ENCODE measurements at places on chromosomes 2 and 18.

- DNase-seq, result no peak
Measured at GRCh38 chr2:28521663-28522062, 25.8 kb downstream of the PLB1 start.

DNA sequence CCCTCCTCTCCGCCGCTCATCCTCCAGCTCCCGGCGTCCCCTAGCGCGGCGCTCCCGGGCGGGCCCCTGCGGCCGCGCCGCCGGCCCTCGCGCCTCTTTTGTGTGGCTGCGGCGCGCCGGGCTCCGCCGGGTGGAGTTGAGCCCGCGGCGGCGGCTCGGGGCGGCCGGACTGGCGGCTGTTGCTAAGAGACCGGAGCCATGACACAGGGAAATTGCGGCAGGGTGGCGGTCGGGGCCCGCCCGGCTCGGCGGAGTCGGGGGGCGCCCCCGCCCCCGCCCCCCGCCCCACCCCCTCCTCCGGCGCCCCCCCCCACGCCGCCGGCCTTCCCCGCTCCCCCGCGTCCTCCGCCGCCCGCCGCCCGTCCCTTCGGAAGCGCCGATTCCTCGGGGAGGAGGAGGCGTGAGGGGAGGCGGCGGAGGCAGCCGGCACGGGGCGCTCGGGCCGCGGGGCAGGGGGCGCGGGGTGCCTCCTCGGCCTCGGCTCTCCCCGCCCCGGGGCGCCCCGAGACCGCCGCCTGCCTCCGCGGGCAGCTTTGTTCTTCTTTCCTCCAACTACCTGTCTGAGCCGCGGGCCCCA, at the start of gene TMEM200C:
Gene TMEM200C, minus strand, starts transcription at position 224 of the 577 bp plus-strand sequence. CDS start 3,459 bp downstream, outside the sequence.
- peak; percentile 74 for DNase-seq

DNA sequence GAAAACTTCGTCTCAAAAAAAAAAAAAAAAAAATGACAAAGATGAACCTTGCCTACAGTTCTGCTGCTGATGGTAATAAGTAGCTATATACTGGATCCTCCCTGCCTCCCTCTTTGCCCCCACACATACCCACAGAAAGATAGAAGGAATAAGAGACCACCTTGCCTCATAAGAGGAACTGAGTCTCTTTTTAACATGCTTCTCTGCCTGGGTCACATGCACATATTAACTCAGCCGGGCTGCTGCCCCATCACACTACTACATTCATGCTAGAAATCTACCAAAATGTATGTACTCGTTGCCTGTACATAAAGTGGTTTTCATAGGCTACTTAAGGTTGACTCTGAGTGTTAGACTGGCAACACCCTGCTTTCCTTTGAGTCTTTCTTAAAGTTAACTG, 78.9 kb upstream of the B3GNT2 start:
- no peak for DNase-seq

DNA sequence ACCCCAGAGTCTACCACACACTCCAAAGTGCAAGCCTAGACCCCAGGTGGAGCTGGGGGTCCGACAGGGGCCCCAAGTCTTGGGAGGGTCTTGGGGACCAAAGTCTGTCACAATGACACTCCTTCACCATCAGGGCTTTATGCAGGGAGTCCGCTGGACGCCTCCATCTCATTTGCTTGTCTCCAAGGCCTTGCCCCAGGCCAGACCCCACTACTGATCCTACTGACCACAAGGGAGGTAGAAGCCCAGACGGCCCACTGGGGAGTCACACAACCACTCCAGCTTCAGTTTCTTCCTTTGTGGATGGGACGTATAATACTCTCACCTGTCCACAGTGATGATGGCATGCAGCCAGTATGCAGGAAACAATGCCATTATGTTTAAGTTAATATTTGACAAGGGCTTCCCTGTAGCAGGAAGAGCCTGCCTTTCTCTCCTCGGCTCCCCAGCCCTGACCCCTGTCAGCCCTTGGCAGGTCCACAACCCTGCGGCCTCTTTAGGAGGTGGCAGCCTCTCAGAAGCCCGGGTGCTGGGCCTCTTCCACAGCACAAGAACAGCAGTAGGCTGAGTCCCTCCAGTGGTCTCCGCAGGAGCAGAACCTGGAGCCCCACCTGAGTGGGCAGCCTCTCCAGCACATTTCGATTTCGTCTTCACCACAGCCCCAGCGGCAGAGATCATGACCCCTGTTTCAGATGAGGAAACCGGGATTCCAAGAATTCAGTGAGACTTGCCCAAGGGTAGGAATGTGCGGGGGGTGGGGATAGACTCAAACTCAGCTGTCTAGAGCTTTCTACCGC, 6.5 kb downstream of the BIN1 start:
- no peak for DNase-seq

GRCh38 chr2:201835066-201835465, 28.7 kb downstream of the CDK15 start:
- DNase-seq, result no peak

- no peak for DNase-seq
Measured at GRCh38 chr2:230600285-230600684, 112.4 kb upstream of the CAB39 start.

- DNase-seq, result no peak
Measured at GRCh38 chr2:105888625-105889024, 143.9 kb downstream of the NCK2 start.

DNA sequence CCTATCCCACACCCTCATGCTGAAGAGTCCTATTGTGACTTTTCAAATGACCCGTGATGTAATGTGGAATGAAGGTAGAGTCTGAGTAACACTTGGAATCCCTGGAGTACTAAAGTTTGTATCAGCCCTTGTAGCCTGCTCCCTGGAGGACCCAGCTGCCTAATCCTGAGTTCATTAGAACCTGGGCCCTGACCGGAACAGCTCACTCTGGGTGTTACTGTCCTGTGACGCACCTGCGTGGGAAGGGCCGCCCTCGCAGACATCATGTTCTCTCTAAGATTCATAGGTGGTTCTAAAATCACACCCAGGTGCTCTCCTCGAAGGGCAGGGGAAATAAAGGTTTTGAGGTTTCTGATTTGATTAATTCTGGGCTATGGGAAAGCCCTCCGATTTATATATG, 62.3 kb downstream of the NCK2 start:
- DNase-seq, result no peak

- no peak for DNase-seq
Measured at GRCh38 chr2:103859238-103859637, 994.7 kb upstream of the POU3F3 start.

- no peak for DNase-seq
Measured at GRCh38 chr2:185790361-185790760, 51.8 kb downstream of the FSIP2 start.

DNA sequence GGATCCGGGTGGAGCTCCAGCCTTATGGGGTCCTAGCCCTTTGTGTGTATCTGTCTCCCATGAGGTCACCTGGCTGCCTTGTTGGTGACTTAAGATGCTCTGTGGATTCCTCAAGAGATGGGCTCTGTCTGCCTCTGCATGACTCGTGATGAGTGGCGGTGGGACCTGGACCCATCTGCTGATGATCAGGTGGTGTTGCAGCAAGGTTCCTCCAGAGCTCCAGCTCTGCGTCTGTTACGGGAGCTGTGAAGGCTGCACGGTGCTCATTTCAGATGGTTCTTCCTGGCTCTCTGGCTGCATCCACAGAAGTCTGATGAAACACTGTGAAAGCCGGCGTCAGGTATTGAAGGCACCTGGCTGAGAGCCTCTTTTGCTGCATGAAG, 2.4 kb downstream of the AGAP1 start:
- DNase-seq, result no peak

- no peak for DNase-seq
Measured at GRCh38 chr2:62461707-62462106, 44.3 kb downstream of the TMEM17 start.

DNA sequence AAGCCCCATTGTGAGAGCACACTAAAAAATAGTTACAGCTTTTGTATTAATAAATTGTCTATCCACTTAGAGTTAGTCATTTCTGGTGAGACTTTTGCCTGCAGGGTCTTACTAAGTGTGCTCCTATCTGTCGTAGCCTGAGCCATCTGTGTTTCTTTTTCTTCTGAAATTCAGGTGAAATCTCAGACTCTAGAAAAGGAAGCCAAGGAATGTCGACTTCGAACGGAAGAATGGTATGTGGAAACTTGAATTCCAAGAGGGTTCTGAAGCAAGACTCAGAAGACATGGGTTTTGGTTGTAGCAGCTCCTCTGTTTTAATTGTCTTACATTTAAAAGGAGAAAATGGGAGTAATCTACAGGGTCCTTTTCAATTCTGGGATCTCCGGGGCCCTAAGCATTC, 70.0 kb upstream of the STON1 start:
- no peak for DNase-seq

GRCh38 chr2:9983401-9984216, 32.1 kb downstream of the GRHL1 start:
- DNase-seq, result no peak

- DNase-seq, result no peak
Measured at GRCh38 chr2:231965102-231965501, 3.6 kb downstream of the DIS3L2 start.

- no peak for DNase-seq
Measured at GRCh38 chr2:168085801-168086361, 161.5 kb downstream of the STK39 start.

GRCh38 chr18:42425025-42425424, 470.0 kb downstream of the PIK3C3 start:
- DNase-seq, result no peak

DNA sequence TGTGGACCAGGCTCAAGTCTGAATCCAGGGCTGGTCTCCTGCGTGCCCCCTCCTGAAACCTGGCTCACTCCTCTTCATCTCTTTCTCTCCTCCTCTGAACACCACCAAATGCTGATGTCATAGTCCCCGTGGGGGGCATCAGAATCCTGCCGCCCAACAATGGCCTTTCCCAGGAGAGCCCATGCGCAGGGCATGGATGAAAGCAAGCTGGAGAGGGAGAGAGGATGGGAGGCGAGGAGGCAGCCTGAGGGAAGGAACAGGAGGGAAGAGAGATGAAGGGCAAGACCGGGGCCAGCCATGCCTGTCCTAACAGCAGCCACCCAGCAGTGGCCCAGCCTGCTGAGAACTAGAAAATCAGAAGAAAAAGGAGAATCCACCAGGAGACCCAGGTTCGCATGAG, 22.3 kb upstream of the LPIN1 start:
- no peak for DNase-seq

DNA sequence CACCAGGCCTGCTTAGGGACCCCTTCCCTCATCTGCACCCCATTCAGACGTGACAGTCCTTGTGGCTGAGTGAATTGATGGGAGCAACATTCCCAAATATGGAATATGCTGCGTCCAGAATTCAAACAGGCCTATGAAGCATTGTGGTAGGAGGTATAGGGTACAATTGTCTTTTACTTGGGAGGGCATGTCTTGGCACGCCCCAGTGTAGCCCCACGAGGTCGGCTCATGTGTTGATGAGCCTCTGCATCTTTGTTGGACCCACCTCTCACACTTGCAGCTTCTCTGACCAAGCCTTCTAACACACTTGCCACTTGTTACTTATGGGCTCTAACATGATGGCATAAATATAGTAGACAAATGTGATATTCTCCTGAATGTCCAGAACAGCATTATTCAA, 1.6 kb downstream of the TIMM21 start:
- DNase-seq, result no peak

- DNase-seq, result peak; percentile 76
Measured at GRCh38 chr2:240832205-240832727, 12.2 kb upstream of the KIF1A start.

- no peak for DNase-seq
Measured at GRCh38 chr2:127608061-127609030, 37.6 kb upstream of the GPR17 start.

GRCh38 chr2:219335373-219335786, 2.8 kb upstream of the RESP18 start:
- no peak for DNase-seq

DNA sequence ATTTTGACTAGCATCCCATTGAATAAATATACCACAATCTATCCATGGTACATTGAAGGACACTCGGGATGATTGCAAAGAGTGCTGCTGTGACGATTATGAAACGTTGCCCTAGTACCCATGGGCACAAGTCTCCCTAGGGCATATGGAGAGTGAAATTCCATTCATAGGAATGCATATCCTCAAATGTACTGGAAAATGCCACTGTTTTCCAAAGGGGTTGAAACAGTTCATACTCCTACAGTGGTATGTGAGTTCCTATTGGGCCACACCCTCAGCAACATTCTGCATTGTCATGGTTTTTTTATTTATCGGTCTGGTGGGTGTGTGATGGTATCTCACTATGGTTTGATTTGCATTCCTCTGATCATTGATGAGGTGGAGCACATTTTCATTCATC, 130.6 kb downstream of the TWIST2 start:
- DNase-seq, result no peak

DNA sequence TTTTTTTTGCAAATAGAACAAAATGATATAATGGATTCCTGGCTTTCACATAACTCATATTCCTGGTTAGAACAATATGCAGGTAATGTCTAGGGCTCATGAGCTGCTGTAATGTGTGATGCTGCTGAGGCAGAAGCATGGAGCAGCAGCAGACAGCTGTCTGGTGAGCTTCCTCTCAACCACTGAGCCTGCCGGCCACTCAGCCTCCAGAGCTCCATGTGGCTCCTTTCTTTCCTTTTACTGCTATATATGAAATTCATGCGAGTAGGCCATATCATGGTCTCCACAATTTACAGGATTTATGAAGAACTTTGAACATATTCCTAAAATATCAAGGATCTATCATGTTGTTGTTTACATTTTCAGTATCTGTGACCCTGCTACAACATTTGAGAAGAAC, 120.9 kb downstream of the MEP1B start:
- DNase-seq, result no peak

GRCh38 chr18:66510357-66511045, 93.4 kb downstream of the CDH19 start:
- DNase-seq, result no peak

- no peak for DNase-seq
Measured at GRCh38 chr2:183348492-183348891, 224.2 kb downstream of the NUP35 start.

GRCh38 chr18:2424420-2424819, 146.9 kb downstream of the METTL4 start:
- no peak for DNase-seq

GRCh38 chr2:228841475-228841874, 429.6 kb downstream of the PID1 start:
- no peak for DNase-seq

DNA sequence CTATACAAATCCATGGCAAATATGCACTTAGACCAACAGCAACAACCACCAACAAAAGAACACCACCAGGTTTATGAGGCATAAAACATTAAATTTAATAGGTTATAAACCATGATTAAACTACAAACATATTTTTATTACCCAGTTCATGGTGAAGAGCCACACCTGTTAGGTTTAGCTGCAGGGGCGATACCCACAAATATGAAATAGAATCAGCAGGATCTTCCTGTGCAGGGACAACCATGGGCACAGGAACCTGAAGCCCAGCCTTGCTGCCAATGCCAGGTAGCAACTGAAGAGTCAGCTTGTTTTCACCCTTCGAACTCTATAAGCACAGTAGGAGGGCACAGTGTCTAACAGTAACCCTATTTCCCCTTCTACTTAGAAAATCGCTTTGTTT, 675.0 kb downstream of the SATB2 start:
- no peak for DNase-seq

DNA sequence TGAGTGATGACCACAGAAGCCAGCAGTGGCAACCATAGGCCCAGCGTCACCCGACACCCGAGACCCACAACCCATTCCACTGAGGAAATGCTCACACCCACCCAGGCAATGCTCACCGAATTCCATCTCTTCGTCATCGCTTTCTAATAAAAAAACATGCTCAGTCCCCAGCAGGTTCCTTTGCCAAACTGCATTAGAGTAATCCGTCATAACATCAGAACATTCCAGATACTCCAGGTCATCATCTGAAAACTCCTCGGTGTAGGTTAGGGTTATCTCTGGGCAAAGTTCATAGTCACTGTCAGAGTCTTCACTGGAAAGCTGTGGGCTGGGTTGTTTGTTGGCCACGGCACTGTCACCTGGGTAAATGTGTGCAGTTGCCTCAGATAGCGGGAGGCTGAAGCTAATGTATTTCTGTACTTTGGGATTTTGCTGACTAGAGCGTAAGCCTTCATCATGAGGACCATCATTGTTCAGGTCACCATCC, 49.3 kb downstream of the ALPK2 start:
- no peak for DNase-seq

Measured in lung (tissue), 17 donors.